Stimulated activated CD4-positive, alpha-beta T cell treated with anti-CD3 and anti-CD28 coated beads, Interleukin-15, amount 100 ng/mL, for 48 hours (primary cell): ENCODE measurements at places on chromosomes 6 and 20.

- DNase-seq: no peak
Measured at GRCh38 chr6:19759117-19759880, 77.9 kb upstream of the ID4 start.

- DNase-seq: no peak
Measured at GRCh38 chr6:161545741-161546140, 271.9 kb upstream of the AGPAT4 start.

DNA sequence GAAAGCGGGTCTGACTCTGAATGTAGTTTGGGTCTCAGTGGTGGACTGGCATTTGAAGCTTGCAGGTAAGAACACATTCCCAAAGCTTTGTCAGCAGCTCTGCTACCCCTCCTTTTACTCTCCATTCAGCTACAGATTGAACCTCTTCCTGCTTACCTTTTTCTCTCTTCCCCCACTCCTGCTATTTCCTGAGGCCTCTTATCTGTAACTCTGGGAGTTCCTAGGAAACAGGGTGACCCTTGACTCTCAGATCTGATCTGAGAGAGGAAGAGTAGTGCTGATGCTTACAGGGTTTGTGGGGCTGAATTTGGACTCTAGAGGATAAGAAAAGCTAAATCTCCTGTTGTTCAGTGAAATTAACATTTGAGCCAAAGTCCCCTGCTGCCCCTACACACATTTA is 21.4 kb downstream of the BRPF3 start:
- DNase-seq: no peak

- DNase-seq: no peak
Measured at GRCh38 chr6:114167583-114168576, 174.9 kb downstream of the HS3ST5 start.

GRCh38 chr6:12648171-12648570 is 68.4 kb upstream of the PHACTR1 start:
- no peak for DNase-seq

DNA sequence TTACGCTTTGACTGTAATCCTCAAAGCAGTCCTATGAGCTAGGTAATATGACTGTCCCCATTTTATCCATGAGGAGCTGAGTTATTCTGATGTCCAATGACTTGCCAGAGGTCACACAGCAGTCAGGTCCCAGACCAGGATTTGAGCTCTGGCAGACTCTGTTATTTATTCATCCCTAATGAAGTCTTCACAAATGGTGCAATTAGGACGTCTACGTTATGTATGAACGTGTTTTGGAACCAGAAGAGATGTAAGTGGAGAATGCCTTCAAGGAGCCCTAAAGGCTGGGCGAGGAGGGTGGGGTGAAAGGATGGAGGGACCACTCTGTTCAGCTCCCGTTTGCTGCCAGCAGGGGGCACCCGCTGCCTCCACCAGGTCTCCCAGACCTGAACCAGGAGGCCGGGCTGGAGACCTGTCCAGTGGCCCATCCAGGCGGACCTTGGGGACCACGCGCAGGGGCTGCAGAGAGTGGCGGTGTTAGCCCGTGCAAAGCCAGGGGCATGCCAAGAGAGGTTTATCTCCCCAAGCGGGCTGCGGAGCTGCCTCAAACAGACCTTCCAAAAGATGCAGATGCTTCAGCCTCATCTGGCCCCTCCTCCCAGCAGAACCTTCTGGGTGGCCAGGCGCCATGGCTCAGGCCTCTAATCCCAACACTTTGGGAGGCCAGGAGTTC is 15.2 kb upstream of the ZNF335 start:
- DNase-seq: peak; percentile 76

GRCh38 chr6:151796842-151797530 is 10.5 kb upstream of the ESR1 start:
- DNase-seq: no peak

GRCh38 chr6:138580040-138580439 is 80.7 kb upstream of the NHSL1 start:
- DNase-seq: no peak

DNA sequence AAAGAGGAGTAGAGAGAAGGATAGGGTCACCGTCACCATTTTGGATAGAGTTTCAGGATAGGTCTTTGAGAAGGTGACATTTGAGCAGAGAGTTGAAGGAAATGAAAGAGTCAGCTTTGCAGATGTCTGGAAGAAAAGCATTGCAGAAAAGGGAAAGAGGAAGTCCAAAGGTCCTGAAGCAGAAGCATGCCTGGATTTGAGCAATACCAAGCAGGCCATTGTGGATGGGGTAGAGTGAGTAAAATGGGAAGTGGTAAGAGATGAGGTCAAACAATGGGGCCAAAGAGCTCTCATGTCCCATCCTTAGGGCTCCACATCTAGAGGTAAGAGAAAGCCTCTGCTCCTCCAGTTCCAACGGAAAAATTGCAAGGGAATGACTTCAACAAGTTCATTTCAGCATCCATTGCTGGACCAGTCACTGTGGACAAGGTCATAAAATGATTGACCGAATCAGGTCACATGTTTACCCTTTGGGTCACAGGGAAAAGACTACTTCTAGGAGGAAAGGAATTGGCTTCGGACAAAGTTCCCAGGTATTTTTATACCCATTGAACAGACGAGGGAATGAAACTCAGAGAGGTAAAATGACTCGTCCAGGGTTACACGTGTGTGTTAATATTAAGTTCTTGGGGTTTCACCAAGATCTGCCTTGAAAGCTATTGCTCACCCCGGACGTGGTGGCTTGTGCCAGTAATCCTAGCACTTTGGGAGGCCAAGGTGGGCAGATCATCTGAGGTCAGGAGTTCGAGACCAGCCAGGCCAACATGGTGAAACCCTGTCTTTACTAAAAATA is 6.6 kb upstream of the SAMHD1 start:
- DNase-seq: no peak

DNA sequence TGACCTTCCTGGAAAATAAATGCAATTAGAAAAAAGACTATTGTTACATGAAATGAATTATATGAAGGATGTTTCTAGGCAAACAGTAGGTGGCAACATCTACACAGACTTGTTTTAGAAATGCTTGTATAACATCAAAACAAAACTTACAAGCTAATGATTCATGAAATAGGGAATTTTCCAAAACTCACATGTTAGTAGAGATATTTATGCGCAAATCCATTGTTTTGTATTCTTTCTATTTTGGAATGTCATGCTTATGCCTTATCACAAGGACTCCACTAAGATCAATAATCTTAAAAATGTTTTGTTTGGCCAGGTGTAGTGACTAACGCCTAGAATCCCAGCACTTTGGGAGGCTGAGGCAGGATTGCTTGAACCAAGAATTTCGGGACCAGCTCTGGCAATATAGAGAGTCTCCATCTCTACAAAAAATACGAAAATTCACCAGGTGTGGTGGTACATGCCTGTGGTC is 32.3 kb upstream of the LGSN start:
- DNase-seq: no peak

GRCh38 chr20:52166150-52166549 is 25.4 kb downstream of the ZFP64 start:
- DNase-seq: no peak

DNA sequence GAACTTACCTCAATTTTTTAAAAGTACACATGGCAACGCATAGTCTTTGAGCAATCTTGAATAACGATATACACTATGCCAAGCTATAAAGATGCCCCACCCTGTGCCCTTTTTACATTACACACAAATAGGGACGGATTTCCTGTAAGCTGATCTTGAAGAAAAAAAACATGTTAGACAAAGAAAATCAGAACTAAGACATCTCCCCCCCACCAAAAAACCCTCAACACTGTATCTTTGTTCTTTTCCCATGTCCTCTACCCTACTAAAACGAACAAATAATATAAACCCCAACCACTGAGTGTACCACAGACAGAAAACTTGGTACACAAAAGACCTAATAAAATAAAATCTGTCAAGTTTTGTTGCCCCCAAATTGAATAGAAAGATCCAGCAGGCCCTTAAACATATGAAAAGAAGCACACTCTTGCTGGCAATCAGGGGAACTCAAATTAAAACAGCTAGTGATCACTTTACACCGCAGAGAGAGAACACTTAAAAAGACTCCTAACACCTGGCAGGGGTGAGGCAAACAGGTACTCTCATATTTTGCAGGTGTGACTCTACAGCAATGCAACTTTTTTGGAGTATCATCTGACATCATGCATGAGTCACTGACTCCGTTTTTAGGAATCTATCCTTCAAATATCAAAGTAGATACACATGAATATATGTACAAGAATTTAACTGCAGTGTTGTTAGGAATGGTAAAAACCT is 29.6 kb downstream of the BACH2 start:
- DNase-seq: no peak

DNA sequence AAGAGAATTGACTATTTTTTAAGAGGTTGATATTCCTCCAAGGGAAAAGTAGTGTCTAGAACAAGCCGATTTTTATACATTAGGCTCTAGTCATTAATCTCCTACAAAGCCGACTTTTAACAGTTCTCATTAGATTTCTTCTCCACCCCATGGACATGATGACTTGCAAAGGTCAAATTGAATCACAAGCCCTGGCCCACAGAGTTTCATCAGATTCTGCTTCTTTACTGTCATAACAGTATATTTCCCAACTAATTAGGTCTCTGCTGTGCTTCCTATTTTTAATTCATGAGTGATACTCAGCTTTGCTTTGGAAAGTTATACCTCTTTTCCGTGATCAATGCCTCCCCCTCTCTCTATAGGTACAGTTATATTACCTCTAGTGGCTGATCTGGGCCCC is 90.6 kb upstream of the ADGRB3 start:
- DNase-seq: no peak

- no peak for DNase-seq
Measured at GRCh38 chr6:143684486-143684885, 6.7 kb downstream of the PHACTR2 start.

DNA sequence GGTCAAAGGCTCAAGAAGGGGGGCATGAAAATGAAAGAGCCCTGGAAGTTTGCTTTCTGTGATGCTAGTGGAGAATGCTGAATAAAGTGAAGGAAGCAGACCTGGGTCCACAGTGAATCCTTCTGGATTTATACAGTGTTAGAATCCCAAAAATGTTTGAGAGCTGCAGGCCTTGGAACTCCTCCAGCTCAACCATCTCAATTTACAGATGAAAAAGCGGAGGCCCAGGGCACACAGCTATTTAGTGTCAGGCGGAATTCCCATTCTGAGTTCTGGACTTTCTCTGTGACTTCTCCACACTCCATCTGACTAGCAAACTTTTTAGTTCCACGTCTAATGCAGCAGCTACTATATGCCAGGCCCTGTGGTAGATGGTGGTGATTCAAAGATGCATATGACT is 1.5 kb upstream of the PRSS35 start:
- DNase-seq: no peak

- no peak for DNase-seq
Measured at GRCh38 chr20:25272223-25273000, 24.5 kb downstream of the PYGB start.
